ENCODE measurements at places on chromosomes 4 and X.

- no peak for DNase-seq
Observed at GRCh38 chr4:47899639-47900038, 14.7 kb downstream of the NFXL1 start.

- no peak for DNase-seq
Observed at GRCh38 chr4:66501997-66502396, 831.7 kb upstream of the EPHA5 start.

GRCh38 chrX:34238896-34239295, 106.8 kb upstream of the FAM47A start:
- DNase-seq: no peak

- no peak for DNase-seq
Observed at GRCh38 chr4:76188557-76188956, 25.1 kb downstream of the SCARB2 start.

DNA sequence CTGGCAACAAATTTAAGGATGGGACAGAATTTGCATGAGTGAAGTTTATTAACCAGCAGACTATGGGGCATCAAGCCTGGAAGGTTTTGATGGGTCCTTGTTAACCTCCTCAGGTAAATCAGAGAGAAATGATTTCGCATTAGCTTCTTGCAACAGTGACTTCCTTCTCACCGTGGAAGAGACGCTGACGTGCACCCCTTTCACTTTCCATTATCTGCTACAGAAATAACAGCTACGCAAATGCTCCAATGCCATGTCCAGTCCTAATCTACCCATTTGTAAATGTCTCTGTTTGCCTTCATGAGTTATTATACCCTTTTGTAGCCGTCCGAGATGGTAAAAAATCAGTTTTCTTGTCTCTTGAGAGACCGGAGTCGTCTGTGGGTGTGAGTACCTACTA, 100.3 kb downstream of the SLC34A2 start:
- no peak for DNase-seq

DNA sequence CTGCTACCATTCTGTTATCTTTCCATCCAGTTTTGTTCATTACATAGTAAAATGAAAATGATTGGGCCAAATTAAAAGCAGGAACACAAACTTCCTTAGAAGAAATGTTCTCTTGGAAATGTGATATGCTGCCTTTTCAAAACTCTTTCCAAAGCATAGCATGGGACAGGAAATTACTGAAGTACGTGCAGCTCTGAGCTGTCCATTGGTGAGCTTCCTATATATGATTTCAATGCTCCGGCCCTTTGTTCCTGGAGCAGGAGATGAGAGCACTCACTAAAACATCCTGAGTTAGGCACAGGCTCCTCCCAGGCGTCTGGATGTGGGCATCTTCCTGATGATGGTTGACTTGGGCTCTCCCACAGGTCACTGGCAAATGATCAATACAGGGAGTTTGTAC, 33.0 kb upstream of the ANXA3 start:
- no peak for DNase-seq

DNA sequence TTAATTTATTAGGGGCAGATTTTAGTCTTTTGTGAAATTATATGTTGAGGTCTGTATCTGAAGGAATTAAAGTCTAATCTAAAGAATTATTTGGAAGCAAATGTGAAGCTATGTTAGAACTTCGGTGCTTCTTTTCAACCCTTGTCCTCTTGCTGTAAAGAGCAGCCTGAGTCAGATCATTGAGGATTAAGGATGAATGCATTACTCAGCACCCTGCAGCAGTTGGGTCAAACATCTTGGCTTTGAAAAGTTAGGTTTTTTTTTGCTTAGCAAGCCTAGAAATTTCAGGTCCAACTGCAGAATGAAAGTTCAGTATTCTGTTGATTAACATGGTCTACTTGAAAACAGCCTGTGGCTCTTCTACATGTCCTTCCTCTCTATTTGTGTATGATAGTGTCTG, 57.6 kb downstream of the SLC4A4 start:
- DNase-seq: no peak

- peak; percentile 37 for DNase-seq
Observed at GRCh38 chrX:44245733-44246132, 97.7 kb downstream of the EFHC2 start.

DNA sequence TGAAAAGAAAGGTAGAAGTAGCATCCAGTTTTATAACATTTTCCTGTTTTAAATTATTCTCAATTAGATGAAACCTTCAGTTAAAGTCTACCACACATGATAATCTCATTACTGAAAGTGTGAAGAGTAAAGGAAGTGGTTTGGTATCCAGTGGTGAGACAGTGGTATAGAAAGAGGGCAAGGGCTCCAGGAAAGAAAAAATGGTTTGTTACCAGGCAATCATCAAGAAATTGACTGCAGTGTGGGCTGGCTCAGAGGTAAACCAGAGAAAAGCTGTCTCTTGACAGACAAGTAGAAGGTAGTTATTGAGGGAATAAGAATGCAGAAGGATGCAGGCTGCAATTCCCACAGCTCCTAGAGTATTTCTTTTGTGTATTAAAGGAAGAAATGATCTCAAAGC, 406.2 kb downstream of the TLL1 start:
- no peak for DNase-seq

- no peak for DNase-seq
Observed at GRCh38 chr4:2046031-2046961, 12.8 kb upstream of the NAT8L start.

- DNase-seq: peak; percentile 19
Observed at GRCh38 chrX:153970357-153971123, 1.1 kb downstream of the HCFC1 start.

DNA sequence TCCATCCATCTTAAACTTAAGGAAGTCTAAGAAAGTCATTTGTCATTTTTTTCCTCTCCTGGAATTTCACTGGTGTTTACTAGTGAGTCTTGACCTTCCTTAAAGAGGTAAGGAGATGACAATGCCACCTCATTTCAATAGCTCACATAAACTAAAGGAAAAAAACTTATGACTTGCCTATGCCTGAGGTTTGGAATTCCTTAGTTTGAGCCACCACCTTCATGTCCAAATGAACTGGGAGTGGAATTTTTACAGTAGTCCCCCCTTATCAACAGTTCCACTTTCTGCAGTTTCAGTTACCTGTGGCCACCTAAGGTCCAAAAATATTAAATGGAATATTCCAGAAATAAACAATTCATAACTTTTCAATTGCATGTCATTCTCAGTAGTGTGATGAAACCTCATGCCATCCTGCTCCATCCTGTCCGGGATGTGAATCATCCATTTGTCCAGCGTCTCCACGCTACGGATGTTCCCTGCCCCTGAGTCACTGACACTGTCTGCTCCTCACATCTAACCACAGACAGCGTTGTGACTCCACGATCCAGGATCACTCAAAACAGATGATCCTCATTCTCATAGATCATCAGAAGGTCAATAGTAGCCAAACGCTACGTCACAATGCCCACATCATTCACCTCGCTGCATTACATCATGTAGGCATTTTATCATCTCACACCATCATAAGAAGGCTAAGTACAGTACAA, 177.4 kb downstream of the SH3KBP1 start:
- no peak for DNase-seq

DNA sequence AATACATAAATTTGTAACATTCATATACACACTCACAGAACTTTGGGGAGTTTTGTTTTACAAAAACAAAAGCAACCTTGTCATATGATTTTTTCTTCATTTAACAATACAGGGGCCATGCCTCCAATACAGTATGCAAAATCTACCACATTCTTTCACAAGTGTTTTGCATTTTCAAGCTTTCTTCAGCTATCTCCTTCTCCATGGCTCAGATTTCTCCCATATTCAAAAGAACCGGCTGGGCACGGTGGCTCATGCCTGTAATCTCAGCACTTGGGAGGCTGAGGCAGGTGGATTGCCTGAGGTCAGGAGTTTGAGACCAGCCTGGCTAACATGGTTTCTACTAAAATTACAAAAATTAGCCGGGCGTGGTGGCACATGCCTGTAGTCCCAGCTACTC, 4.1 kb downstream of the TEX13B start:
- no peak for DNase-seq

- DNase-seq: no peak
Observed at GRCh38 chr4:161929956-161930355, 233.8 kb downstream of the FSTL5 start.

- peak; percentile 6 for DNase-seq
Observed at GRCh38 chr4:154743683-154744340, at the start of gene LRAT. TSS of gene LRAT (plus strand) at chr4:154744000. CDS start at chr4:154744327, 327 bp downstream.

GRCh38 chrX:71298119-71298518, 3.4 kb upstream of the ITGB1BP2 start:
- DNase-seq: no peak

DNA sequence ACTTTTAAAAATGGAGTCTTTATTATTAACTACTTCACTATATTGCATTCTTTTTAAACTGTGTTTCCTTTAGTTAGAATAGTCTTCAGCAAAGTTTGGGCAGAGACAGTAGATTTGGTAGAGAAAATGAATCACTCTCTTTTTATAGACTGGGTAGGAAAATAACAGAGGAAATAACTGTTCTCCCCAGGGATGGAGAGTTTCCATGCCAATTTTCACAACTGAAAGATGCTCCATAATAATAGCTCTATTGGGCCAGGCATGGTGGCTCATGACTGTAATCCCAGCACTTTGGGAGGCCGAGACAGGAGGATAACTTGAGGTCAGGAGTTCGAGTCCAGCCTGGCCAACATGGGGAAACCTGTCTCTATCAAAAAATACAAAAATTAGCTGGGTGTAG, 13.1 kb downstream of the HSD17B13 start:
- no peak for DNase-seq

DNA sequence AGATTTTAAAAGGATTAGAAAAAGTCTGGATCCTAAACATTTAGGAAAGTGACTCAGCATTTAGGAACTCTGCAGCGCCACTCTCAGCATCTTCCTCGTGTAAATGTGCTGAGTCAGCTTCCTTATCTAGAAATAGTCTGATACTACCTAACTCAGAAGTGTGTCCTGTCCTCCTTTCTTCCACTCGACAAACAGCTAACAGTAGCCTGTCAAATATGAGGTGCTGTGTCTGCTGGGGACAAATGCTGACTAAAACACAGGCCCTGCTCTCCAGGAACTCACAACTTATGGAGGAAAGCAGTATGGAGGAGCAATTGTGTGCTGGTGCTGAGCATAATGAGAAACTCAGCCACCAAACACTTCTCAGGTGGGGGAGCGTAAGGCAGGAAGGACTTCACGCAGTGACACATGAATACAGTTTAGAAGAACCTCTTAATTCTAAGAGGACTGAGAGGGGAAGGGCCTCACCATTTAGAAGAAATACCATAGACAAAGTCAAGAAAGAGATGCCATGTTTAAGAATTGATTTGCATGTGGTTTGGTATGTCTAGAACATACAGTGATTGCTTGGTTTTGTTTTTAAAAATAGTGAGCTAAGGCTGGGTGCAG, 125.3 kb downstream of the SOWAHB start:
- DNase-seq: no peak

GRCh38 chrX:2696698-2697215, 5.7 kb downstream of the CD99 start:
- DNase-seq: peak; percentile 84
